ENCODE measurements at places on chromosomes 16 and 17.

DNA sequence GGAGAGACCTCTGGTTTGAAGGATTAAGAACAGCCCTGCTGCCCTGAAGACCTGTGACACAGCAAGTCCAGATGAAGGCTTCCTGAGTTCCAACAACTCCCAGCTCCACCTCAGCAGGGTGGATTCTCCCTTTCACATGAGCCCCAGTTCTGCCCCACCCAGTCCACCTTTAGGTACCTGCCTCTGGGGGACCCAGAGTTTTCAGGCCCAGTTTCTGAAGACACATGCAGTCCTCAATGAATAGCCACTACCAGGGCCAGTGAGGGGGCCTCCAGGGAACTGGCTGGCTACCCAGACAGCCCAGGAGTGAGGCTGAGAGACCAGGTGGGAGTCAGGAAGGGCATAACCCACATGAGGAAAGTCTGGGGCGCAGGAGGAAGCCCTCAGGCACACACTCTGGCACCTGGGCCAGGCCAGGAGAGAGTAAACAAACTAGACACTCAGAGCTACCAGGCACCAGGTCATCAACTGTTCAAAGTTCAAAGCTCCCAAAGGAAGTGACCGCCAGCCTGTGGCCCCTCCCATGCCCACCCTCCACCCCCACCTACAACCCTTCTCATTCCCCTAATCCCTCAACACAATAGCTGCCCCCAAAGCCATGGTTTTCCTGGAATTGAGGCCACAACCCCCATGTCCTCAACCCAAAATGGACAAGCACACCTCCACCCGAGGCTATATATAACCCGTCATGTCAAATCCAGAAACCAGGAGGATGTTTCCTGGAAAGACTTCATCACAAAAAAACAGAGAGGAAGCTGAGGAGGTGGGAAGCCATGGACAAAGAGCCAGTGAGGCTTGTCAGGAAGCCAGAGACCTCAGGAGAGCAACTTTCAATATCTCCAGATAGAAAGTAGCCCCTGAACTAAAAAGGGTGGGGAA lies 2.1 kb downstream of the MYO18A start:
- DNase-seq: no peak

DNA sequence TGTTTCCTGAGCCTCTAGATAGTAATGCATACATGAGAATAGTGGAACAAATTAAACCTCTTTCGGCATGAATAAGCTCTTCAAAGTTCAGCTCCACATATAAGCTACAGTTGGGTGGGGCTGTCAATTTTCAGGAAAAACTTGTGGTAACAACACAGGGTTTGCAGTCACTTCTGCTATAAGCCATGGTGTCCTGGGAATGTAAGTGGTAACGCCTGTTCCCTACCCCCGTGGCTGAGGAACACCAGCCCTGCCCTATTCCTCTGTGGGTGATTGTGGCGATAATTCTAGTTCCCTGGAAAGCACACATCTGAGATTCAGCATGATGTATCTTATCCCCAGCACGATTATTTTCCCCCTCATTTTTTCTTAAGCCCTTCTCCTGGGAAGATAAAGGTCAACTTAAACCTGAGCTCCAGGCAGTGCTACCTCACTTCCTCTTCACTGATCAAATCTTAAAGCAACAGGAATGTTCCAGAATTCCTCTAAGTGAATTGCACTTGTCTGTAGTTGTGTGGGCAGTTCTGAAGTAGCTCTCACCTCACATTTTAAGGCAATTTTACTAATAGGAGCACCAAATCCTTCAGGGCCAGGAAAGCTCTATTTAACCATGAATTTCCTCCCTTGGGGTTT lies 500.7 kb upstream of the HSBP1 start:
- DNase-seq: no peak

DNA sequence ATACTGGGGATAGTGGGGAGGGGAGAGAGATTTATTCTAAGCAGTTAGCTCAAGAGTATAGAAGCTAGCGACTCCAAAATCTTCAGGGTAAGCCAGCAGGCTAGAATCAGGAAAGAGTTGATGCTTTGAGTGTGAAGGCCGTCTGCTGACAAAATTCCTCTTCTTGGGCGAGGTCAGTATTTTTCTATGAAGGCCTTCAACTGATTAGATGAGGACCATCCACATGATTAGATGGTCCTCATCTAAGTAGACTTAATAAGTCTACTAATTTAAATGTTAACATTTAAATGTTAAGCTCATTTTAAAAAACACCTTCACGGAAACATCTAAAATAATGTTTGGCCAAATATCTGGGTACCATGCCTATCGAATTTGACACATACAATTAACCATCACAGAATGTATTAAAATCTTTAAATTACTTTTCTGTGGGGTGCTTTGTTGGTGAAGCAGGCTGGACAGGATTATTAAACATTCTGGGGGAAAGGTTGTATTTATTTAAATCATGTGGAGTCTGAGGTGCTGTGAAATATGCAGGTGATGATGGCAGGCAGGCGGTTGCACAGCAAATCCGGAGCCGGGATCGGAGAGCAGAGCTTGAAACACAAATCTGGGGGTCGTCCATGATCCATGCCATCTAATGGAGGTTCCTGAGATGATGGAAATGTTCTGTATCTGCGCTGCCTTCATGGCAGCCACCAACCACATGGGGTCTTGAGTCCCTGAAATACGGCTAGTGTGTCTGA lies 49.8 kb upstream of the ADORA2B start:
- DNase-seq: no peak

GRCh38 chr16:84362471-84362941 lies 5.8 kb upstream of the ATP2C2 start:
- DNase-seq: no peak

- no peak for DNase-seq
Measured at GRCh38 chr17:50365165-50365564, 7.8 kb downstream of the MRPL27 start.

DNA sequence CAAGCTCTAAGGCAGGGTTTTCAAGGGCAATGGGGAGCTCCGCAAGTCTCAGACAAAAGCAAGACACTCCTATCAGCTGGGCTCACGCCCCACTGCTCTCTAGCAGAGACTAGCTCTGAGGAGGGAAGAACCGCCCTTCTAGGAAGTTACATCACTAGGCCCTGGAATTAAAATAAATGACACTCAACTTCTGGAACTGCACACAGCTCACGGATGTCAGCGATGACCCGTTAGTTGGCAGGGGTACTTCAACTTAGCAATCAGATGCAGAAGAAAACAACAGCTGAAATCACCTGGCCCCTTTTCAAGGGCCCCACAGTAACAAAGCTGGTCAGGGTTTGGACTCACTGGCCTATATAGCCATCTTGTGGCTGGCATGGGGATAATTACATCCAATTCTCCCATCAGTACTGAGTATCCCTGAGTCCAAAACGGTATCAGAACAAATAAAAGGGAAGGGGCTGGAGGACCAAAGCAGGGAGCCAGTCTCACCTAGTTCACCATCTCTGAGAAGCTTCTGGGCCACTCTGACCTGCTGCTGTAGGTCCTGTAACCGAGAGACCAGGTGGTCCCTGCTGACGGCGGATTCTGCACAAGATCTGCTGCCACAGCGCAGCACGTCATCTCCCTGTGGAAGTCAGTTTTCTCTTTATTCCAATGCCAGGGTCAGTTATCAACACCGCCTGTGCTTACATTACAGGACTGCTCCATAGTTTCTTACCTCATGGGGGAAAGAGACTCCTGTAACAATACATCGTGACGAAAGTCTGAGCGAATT lies 22.2 kb downstream of the SERPINF1 start:
- DNase-seq: no peak

DNA sequence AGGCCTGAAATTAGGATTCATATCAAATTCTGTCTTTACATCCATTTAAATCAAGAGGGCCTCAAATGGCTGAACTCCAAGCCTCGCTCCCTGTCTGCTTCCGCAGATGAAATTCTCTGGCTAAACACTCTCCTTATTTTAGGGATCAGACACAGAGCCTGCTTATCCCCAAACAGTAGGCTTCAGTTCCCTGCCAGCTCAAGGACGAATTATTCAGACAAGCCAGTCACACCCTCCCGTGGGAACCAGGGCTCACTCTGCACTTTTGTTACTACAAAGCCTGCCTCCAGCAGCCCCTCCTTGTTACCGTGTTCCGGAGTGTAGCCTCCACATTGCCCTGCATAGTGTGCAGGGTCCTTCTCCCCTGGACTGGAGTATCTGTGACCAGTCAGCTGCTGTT lies 46.6 kb upstream of the LCMT1 start:
- DNase-seq: no peak

DNA sequence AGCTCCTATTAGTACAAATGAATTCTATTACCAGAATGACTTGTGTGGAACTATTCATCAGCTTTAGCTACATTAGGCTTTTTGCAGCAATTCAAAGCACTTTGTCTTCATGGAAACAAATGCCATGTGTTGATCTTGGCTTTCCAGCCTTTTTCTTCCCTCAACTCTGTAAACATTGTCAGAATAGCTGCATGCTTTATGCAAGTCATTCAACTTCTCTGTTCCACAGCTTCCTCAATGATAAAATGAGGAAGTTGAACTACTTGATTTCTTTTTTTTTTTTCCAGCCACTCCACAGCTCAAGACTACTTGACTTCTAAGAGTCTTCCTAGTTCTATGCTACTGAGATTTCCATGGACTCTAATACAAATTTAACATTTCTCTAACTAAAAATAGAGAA lies 41.1 kb downstream of the KIAA0753 start:
- DNase-seq: no peak

GRCh38 chr16:3835089-3835602 lies 45.4 kb downstream of the CREBBP start:
- no peak for DNase-seq

DNA sequence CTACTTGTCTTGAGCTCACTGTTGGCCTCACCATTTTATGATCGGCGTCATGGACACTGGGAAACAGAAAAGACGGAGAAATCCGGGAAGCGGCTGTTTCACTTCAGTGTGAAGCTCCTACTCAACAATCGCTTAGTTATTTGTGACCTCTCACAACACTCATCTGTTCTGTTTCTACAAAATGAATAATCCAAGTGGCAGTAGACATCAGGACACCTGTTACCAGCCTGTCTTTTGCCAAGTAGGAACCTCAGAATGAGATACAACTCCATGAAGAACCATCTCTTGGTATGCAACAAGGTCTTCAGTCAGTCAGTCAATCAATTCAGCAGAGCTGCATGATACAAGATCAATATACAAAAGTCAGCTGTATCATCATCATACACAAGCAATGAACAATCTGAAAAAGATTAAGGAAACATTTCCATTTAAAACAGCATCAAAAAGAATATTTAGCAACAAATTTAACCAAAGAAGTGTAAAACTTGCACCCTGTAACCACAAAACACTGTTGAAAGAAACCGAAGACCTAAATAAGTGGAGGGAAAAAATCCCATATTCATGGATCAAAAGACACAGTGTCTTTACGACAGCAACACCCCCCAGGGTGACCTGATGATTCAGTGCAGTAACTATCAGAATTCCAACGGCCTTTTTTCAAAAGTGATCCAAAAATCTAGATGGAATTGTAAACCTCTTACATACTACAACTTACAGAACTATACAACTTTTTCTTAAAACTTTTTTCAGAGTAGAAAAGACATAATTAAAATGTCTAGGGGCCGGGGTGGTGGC lies 63.4 kb downstream of the ANKRD11 start:
- no peak for DNase-seq

DNA sequence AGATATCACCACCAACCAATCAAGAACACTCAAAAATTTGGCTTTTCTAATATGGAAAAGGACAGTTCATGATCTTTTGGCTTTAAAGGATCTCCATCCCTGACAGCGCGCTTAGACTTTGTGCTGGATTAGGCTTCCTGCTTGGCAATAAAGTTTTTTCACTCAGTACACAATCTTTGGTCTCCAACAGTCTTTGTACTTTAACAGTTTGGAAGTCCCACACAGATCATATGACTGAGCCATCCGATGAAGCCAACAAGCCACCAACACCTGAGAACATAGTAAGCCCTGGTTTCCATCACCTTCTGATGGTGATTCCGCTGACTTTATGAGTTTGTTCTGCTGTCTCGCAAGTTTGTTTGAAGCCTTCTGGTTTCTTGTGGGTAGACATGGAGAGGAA lies 34.3 kb downstream of the SMURF2 start:
- no peak for DNase-seq
